ENCODE measurements at places on chromosomes 6 and 20.

DNA sequence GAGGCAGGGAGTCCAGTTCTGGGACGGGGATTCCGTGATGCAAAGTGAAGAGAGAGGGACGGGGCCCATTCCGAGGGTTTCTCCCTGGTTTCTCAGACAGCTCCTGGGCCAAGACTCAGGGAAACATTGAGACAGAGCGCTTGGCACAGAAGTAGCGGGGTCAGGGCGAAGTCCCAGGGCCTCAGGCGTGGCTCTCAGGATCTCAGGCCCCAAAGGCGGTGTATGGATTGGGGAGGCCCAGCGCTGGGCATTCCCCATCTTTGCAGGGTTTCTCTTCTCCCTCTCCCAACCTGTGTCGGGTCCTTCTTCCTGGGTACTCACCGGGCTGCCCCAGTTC lies 35.9 kb upstream of the HLA-G start:
- DNase-seq, result no peak

DNA sequence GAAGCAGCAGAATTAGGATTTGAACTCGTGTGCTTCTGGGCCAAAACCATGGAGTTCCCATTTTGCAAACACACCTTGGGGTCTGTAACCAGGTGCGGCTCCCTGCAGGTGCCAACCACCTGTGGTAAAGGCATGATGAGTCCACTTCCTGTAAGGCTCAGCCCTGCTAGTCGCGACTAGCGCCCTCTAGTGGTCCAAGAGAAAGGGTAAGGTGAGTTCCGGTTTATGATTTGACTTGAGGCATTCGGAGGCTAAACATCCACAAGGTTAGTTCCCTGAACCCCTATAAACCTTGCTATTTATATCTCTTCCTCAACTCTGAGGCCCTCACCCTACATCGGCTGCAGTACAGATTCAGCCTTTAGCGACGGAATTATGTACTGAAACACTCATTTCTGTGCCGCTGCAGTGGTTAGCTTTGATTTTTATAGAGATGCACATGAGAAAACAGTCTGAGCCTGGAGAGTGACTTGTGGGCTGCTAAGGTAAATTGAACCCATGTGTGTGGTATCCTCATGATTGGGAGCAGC lies 173.4 kb downstream of the PLCB1 start:
- DNase-seq, result peak; percentile 83

DNA sequence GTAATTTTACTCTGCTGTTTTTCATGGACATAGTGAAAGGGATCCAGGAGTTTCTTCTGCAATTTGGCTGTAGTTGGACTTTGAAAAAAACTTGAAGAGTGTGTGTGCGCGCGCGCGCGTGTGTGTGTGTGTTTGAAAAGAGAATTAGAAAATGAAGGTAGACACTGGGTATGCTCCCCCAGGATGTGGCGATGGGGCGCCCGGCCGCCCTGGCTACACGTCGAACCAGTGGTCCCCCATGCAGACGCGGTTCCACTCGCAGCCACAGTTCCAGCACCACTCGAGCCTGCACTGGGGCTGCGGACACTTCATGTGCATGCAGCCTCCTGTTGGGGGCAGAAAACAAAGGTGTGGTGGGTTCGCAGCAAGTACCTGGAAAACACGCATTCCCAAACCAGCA lies 76.0 kb upstream of the AGPAT4 start:
- no peak for DNase-seq

GRCh38 chr6:36769183-36769675 lies 70.0 kb downstream of the CPNE5 start:
- peak; percentile 29 for DNase-seq

DNA sequence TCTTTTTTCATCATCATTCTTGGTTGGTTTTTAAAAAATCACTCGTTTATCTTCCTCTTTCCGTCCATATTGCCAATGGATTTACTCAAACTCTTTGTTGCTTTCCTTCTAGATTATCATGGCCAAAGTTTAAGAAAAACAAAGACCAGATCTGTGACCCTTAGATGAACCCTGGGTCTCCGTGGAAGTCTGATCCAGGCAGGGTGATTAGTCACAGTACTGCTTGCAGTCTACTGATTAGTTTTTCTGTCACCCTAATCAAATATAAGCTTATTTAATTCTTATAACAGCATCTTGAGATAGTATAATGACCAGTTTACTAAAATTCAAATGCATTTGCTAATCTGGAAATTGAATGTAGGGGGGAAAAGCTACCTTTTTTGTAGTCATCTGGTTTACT lies 6.0 kb upstream of the SMIM28 start:
- DNase-seq, result no peak

DNA sequence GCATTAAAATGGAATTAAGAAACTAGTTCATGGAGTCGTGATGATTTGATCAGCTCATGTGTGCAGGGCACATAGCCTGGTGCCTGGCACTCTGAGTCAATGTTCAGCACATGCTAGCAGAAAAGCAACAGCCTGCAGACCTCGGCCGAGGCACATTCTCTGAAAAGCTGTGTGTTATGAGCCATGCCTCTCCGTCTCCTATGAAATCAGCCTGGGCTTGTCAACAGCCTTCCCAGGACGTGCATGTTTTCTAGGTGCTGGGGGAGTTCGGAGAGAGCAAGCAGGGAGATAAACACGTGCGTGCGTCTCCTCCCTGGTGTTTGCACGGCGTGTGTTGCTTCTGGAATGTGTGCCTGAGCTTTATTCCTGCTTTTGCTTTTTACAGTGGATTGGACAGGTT lies 207.8 kb upstream of the KCNG1 start:
- no peak for DNase-seq

DNA sequence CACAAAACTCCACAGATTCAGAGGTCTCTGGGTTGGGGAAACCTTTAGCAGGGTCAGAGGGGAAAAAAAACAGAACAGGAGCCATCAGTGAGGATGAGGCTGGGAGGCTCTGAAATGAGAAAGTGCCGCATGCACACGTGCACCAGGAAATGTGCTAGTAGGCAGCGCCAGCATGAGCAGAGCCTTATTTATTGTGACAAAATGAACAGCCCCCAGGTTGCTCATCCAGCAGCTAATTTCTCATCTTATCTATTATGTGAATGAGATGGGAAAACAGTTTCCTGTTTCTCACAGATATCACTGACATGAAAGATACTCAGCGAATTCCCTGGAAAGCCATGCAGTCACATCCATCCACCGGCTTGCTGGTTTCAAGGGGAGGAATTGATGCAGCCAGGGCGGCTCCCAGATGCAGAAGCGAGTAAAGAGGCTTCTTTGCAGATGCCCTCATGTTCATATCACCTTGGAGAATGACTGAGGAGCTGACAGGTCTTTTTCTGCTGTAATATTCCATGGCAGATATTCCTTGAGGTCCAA lies 176.1 kb downstream of the MBOAT1 start:
- DNase-seq, result no peak

- DNase-seq, result no peak
These were observed 36.5 kb downstream of the TRAM2 start for GRCh38 chr6:52540286-52540902.

GRCh38 chr20:37749620-37750403 lies 56.0 kb downstream of the CTNNBL1 start:
- no peak for DNase-seq

DNA sequence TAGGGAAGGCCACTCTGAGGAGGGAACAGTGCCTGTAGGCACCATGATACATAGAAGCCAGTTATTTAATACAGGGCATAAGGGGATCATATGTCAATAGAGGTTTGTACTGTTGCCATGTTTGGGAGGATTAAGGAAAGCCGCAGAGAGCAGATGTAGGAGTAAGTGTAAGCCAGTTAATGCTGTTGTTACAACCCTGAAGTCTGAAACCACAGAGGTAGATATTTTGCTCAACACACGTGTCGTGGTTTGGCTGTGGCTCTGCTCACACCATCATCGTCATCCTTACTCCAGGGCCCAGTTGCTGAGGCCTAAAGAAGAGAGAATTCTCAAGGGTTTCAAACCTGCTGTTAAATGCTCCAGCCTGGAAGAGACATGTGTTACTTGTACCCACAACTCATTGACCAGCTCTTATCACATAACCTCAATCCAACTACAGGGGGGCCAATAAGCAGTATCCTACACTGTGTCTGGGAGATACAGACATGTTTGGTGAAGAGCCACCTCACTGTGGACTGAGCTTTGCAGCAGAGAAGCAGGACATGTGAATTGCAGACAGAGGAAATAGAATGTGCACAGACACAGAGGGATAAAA lies 31.0 kb upstream of the PSMF1 start:
- DNase-seq, result peak; percentile 47

DNA sequence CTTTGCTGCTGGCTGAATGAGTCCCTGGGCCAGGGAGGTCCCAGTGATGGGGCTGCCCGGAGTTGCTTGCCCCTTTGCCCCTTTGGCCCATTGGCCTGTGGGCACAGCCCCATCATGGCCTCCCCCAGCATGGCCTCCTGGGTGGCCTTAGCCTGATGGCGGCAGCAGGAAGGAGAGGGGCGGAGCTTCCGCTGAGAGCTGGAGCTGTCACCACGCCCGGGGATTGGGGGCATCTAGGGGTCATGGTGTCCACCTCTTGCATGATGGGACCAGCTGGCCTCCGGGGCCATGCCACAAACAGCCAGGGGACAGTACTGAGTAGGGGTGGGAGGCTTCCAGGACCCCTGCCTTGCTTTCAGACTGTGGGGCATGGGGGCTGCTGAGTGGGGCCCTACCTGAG lies 31.5 kb upstream of the GATA5 start:
- DNase-seq, result no peak

- DNase-seq, result no peak
These were observed 130.4 kb upstream of the CDYL start for GRCh38 chr6:4645713-4646360.

GRCh38 chr6:68233623-68234022 lies 401.5 kb upstream of the ADGRB3 start:
- DNase-seq, result no peak

- no peak for DNase-seq
These were observed 98.3 kb upstream of the SASH1 start for GRCh38 chr6:148244217-148244935.

- DNase-seq, result no peak
These were observed 54.0 kb downstream of the NPEPL1 start for GRCh38 chr20:58746620-58747019.

- DNase-seq, result no peak
These were observed 156.4 kb upstream of the ECI2 start for GRCh38 chr6:4291453-4292403.

- DNase-seq, result no peak
These were observed 8.6 kb upstream of the TUBB2B start for GRCh38 chr6:3236005-3236404.

GRCh38 chr20:49964964-49965780 lies 17.6 kb upstream of the SNAI1 start:
- peak; percentile 53 for DNase-seq

DNA sequence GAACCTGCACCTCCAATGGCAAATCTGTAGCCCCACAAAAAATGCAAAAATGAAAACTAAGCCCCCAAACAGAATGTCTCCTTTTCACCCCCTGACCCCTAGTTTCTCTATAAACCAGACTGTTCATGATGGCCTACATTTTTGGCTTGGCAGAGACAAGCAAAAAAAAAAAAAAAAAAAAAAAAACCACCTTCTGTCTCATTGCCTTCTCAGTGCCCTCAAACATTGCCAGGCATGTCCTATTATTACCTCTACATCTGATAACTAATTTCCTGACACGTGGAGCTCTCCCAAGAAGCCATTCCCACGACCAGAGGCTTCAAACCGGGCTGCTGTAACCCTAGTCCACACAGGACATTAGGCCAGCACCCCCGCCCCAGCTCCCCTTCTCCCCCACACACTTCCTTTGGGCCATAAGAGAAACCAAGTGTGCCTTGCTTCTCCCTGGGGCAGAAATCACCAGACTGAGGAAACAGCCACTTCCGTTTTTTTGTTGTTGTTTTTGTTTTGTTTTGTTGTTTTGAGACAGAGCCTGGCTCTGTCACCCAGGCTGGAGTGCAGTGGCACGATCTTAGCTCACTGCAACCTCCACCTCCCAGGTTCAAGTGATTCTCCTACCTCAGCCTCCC lies 65.4 kb downstream of the GPR6 start:
- DNase-seq, result no peak

- DNase-seq, result no peak
These were observed 104.0 kb upstream of the FRMD1 start for GRCh38 chr6:168182908-168183612.

DNA sequence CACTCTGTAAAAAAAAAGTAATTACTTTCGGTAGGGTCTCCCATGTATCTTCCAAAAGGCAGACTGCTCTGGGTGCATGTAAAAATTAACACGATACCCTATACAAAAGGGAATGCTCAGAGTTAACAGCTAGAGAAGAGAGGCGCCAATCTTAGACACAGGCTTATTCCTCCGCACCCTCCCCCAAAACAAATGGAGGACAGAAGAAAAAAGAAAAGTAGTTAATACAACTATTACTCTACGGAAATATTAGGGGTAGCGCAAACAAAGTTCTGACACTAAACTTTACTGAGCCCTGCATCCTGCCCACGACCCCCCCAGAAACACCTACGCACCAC lies 331 bp upstream of the UFL1 start:
- DNase-seq, result no peak

- peak; percentile 27 for DNase-seq
These were observed 18.1 kb downstream of the BPI start for GRCh38 chr20:38321959-38322598.

DNA sequence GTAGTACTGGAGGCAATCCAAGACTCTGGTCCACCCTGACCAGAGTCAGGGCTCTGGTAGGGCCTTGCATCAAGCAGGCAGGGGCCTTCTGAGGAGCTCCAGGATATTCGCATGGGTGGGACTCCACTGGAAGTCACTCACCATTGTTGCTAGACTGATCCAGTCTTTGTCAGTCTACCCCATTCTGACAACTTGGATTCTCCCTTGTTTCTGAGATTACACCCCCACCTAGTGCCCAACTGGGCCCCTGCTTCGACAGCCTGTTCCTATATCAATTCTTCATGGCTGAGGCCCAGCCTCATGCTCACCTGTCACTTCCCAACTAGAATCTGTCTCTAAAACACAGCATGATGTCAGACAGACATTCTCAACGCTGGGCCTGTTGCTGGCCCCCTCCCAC lies 5.2 kb downstream of the SLC35D3 start:
- DNase-seq, result peak; percentile 53

- no peak for DNase-seq
These were observed 26.1 kb downstream of the TXLNB start for GRCh38 chr6:139265512-139266190.

- DNase-seq, result no peak
These were observed 560.5 kb downstream of the BCKDHB start for GRCh38 chr6:80667006-80667405.

- DNase-seq, result no peak
These were observed 7.4 kb upstream of the IGF2R start for GRCh38 chr6:159961528-159961927.

Data from activated naive CD4-positive, alpha-beta T cell treated with anti-CD3 and anti-CD28 coated beads for 36 hours (primary cell).